Urinary bladder (tissue), 4 donors: ENCODE measurements at places on chromosomes 1 and 21.

DNA sequence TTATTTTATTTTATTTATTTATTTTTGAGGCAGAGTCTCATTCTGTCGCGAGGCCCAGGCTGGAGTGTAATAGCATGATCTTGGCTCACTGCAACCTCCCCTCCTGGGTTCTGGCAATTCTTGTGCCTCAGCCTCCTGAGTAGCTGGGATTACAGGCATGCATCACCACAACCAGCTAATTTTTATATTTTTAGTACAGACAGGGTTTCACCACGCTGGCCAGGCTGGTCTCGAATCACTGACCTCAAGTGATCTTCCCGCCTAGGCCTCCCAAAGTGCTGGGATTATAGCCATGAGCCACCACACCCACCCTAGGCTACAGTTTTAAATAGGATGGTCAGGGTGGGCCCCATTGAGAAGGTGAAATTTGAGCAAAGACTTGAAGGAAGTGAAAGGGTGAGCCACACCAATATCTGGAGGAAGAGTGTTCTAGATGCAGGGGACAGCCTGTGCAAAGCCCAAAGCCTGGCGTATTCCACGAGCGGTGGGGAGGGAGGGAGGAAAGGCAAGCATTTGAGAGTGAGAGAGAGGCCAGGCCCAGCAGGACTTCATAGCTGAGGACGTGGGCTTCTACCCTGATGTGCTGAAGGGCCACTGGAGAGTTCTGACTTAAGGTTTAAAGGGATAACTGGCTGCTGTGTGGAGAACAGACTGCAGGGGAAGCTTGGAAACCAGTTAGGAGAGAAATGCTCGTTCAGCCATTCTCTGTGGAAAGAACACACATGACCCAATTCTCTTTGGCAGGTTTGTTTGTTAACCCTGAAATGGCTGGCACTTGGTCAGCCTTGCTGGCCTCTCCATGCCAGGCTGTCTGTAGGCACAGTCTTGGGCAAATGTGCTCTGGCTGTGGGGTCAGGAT, 62.6 kb upstream of the FAM20B start:
- DNase-seq, result no peak

DNA sequence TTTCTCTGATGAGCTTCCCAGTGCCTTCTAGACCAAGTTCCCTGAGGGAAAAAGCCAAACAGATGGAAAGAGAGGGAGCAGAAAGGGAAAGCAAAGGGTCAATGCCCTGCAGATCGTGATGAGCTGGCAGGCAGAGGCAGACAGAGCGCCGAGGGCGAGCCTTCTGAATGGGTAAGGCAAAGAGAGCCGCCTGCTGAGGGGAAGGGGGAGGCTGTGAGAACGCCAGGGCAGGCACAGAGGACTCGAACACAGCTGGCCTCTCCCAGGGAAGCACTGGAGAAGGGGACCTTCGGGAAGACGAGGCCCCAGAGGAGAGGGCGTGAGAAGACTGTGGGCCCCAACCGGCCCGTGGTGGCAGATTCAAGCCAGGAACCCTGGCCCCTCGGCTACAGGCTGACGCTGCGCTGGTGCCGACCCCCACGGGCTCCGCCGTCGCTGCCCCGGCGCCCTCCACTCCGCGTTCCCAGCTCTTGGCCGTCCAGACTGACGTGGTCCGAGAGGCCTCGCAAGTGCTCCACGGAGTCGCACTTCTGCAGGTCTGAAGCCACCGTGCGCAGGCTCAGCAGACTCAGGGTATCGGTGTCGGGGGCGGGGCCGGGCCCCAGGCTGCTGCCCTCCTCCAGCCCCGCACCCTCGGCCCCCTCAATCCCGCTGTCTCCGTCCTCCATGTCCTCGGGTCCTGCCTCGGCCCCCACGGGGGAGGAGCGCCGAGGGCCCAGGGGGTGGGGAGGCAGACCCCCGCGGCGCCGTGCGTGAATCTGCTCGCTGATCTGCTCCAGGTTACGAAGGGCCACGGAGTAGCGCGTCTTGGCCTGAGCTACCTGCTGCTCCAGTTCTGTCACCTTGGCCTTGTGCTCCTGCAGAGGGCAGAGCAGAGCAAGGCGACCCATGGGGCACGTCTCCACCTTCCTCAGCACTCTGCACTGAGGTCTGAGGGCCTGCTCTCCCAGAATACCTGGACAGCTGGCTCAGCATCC, 13.9 kb downstream of the SH3BP5L start:
- no peak for DNase-seq

DNA sequence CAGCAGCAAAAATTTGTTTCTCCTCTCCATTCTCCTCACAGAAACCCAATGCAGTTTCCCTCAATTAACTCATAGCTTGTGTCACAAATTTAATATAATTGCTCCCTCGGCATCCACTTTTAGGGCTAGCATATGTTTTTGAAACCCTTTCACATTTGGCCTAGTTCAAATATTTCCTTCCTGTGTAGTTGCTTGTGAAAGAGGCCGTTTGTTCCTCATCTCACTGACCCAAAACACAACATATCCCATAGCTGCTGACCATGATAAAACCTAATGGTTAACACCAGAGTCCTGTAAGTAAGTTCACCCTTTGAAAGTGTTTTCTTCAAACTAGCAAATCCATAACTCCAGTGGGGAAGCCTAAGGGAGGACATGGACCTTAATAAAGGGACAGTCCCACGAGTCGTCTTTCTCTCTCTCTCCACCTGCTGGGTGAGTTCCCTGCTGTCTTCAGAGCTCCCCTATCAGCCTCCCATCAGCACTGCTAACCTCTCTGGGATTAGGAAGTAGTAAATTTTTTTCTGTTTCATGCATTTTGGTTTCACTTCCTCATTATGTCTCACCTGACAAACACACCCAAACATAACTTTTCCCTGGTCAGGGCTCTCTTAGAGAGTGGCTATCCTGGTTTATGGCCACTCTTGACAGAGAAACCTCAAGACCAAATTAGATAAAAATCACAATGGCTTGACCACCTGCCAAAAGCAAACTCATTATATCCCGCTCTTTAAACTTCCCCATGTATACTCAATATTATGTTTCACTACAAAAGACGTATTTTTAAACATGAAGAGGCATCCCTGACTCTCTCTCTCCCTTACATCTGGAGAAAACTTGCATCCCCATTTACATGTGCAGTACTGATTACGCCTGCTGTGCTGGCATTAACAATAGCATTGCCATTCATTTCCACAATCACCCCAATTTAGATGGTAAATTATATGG, 177.7 kb upstream of the HP1BP3 start:
- DNase-seq, result peak; percentile 6

- DNase-seq, result no peak
Measured at GRCh38 chr1:218463194-218464156, 118.3 kb downstream of the TGFB2 start.

DNA sequence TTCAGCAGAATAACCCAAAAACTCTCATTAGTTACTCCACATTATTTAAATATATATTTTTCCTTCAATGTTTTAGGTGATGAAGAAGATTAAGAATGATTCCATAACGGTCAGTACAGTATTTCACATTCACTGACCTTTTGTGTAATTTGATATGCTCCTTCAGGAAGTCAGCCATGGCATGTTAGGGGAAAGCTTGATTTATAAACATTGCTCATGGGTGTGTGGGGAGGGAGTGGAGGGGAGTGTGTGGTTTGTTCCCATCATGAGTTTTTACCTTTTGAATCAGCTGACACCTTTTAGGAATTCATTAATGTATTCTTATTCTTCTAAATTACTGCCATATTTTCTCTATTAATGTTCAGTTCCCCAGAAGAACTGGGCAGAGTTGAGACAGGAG, 240.2 kb downstream of the ATG4C start:
- DNase-seq, result no peak
